A549 treated with CORT108297 at 1 μM for 4 hours (cell line): ENCODE measurements at places on chromosomes 3 and 15. TPM values are rescaled to one million over a fixed set of nuclear protein-coding genes. Genes with fewer than 3 reads are reported as not detected.

Gene MESP2
- total RNA-seq, result 0.10 to 0.81 TPM (median 0.47 TPM) in 5 replicates

Gene UBAP1L
- 0.53 to 1.1 TPM (median 0.91 TPM) in 5 replicates for total RNA-seq

Gene CCR8
- not detected in 5 replicates for total RNA-seq

Gene LIPC
- total RNA-seq, result 0.07 to 0.11 TPM (median 0.09 TPM) in 3 of 5 replicates, not detected in the others

Gene GXYLT2
- 0.95 to 2.2 TPM (median 1.6 TPM) in 5 replicates for total RNA-seq
